ENCODE measurements at places on chromosomes 6 and 20.
A peak's percentile ranks its signal among the peaks of the same experiment; 100 is the strongest.

- DNase-seq: no peak
Measured at GRCh38 chr6:22141241-22141745, 155.5 kb downstream of the PRL start.

DNA sequence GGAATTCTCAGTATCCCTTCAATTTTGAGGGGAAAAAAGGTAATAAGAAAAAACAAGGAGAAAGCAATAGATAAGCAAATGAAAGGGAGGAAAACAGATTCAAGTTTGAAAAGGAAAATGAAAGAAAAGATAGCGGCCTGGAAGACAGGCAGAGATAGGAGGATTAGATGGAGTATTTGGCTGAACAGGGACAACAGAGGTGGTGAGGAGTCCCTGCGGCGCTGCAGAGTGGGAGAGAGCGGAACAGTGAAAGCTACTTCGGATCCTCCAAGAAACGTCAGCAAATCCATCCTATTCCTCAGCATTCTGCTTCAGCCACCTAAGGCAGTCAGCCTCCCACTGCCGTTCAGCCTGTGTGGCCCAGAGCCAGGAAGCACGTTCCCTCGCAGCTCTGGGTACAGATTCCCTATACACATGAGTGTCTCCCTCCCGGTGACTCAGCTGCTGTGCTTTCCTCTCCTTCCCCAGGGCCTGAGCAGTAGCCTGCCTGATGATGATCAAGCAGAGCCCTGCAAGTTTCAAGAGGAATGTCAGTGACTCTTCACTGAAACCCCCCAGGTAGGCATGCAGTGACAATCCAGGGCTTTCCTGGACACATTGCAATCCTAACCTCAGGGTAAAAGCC is 43.4 kb upstream of the CDYL start:
- no peak for DNase-seq

GRCh38 chr6:159966339-159966738 is 2.5 kb upstream of the IGF2R start:
- no peak for DNase-seq

GRCh38 chr6:107114926-107115694 is at the start of gene BEND3:
BEND3 (minus strand) TSS chr6:107115515; CDS start chr6:107099285, 16,230 bp downstream.
- no peak for DNase-seq

DNA sequence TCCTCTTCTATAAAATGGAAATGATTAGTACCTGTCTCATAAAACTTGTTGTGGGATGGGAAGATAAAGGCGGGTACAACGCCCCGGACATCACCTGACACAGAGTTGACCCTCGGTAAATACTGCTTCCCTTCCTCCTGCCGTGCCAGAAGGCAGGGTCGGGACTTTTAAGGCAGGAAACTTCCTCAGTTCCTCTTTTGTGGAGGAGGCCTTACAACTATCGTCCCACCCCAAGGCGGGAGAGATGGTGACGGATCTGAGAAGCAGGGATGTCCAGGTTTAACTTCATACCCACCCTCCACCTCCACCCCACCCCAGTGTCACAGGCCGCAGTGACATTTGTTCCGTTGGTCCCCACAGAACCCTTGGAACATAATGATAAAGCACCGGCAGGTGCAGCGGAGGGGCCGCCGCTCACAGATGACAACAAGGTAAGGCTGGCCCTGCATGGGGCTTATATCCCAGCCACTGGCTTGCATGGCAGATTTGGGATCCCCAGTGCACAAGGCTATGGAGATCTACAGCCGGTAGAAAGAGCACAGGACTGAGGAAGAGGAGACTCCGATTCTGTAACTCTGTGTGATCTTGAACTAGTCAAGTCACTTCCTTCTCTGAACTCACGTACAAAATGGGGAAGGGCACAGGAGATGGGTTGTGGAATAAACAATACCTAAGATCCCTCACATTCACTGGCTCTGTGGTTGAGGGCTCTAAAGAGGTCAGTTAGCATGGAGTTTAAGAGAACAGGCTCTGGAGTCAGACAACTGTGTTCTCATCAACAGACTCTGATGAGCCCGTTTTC is 764 bp downstream of the DNTTIP1 start:
- DNase-seq: no peak

DNA sequence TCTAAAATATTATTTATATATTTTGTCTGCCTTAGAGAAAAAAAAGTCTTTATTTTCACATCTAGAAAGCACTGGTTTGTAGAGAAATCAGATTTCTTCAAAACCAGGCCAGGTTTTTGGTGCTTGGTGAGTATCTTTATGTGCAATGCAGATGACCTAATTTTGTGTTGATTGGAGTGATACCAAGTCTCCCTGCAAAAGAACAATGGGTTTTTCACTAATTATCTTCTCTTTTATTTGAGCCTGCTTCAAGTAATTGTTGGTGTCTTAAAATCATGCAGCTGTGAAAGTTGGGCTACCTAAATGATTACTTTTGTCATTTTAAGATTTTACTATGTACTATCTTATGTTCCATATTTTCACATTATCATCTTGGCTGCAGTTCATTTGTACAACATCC is 874.7 kb downstream of the TFAP2A start:
- DNase-seq: no peak

- DNase-seq: no peak
Measured at GRCh38 chr20:62784497-62784896, 11.8 kb upstream of the MRGBP start.

DNA sequence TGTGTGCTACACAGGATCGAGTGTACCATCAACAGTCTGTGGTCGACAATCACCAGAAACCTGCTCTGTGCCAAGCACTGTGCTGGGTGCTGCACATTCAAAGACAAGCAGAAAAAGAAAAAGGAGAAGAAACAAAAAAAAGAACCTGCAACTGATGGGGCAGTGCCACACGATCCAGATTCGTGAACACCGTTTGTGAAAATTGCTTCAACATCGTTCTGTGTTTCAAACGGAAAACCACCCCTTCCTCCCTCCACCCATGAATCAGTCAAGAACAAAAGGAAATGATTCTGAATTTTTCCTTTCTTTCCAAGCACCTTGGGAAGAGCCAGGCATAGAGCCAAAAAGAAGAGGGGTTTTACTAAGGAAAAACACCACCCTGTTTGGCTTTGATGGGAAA is 129.2 kb upstream of the ARID1B start:
- DNase-seq: no peak

GRCh38 chr6:37776566-37776965 is 43.0 kb upstream of the ZFAND3 start:
- no peak for DNase-seq

DNA sequence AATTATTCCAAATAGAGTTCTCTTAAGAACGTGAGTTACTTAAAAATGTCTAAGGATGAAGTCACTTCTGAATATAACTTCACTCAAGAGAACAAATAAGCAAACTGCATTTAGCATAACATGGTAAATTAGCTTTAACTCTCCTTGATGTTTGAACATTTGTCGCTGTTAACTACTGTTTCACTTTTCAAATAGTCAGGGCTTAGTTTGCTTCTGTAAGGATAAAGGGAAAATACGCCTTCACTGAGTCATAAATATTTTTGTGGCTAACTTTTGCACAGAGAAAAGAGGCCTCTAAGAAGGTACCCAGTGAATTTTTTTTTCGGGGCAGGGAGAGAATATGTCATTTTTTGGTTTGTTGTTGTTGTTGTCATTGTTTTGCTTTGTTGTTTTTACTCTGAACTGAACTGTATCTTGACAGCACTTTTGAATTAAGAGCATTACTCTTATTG is 8.1 kb downstream of the PTPN1 start:
- no peak for DNase-seq

GRCh38 chr6:116971959-116972358 is 94.9 kb downstream of the RFX6 start:
- no peak for DNase-seq

DNA sequence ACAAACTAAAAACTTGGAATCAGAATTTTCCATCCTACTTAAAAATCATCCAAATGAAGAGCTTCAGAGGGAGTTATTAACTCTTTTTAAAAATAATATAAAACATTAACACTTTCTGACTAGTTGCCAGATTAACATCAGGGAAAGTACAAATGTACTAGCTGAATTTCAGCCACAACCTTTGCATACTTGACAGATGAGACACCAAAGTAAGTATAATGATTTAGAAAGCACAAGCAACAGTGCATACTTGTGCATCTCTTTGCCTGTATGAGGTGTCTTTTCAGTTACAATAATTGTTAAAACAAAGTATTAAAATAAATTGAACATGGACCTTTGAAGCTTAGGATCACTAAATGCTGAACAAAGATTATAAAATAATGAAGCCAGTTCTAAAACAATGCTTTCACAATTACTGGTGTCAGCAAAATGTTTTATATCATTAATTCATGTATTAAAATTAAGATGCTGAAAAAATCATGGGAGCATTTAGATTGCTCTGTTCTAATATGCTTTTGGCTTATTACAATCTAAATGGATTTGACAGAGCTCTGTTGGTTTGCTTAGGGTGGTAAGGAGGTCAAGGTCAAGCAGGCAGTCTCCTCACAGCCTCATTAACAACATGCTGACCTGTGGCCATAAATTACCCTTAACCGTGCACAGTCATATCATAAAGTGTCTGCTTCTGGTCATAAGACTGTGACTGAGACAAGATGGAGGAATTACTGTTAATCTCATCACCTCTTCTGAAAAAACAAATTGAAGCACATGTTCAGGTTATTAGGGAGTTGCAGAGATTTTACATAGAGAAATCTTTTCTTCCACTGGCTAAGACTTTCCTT is 15.1 kb downstream of the RNF217 start:
- DNase-seq: no peak

- DNase-seq: no peak
Measured at GRCh38 chr20:4714818-4715217, 6.9 kb upstream of the PRND start.

- DNase-seq: no peak
Measured at GRCh38 chr6:134049176-134049575, 3.2 kb downstream of the SLC2A12 start.

DNA sequence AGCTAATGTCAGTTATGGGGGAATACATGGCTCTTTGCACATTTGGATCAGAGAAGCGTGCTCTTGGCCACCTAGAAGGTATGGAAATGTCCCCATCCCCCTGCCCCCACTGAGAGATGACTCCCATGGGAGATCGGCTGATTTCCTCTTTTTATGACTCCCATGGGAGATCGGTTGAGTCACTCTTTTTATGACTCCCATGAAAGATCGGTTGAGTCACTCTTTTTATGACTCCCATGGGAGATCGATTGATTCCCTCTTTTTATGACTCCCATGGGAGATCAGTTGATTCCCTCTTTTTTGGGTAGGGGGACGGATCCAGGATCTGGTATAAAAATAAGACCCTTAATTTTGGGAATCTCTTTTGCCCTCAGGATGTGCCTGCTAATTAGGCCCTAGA is 10.3 kb upstream of the TAAR9 start:
- no peak for DNase-seq

DNA sequence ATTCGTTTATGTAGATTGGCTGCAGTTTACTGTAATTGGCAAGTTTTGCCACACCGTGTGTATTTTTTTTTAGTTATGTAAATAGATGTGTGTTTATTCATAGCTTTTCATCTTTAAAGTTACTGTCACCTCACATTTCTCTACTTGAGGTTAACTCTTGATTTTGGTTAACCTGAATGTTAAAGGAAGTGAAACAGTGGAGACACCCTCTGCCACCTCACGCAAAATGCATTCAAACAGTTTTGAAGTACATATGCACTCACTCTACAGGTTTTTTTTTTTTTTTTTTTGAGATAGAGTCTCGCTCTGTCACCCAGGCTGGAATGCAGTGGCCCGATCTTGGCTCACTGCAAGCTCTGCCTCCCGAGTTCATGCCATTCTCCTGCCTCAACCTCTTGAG is 17.7 kb downstream of the OR2A4 start:
- no peak for DNase-seq

GRCh38 chr20:50108556-50109235 is 4.3 kb downstream of the UBE2V1 start:
- no peak for DNase-seq

DNA sequence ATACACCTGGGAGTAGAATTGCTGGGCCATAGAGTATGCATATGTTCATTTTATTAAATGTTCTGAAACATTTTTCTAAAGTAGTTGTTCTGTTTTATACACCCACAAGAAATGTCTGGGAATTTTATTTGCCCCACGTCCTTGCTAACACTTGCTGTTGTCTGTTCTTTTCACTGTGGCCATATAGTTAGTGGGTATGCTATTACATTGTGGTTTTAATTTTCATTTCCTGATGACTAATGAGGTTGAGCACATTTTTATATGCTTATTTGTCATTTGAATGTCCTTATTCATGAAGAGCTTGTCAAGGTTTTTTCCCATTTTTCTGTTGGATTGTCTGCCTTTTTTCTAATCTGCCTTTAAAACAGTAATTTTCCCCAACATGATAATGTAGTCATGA is 41.5 kb upstream of the TGM3 start:
- no peak for DNase-seq

DNA sequence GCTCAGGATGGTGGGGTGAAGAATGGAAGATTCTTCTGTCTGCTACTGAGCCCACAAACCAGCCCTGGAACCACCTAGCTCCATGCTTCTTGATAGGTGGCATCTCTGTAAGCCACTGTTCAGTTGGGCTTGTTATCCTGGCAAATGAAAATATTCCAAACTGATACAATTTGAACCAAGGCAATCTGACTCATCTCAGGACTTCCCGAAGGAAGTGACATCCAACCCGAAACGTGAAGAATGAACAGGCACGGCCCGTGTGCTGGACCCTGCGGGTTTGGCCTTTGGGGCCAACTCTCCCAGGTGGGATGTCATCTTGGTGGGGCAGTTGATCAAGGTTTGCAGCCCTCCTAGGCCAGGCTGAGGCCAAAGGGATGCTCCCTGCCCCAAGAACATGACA is 160.3 kb downstream of the PREX1 start:
- DNase-seq: no peak

- peak; percentile 1 for DNase-seq
Measured at GRCh38 chr6:143449714-143450452, 612 bp downstream of the ADAT2 start.

DNA sequence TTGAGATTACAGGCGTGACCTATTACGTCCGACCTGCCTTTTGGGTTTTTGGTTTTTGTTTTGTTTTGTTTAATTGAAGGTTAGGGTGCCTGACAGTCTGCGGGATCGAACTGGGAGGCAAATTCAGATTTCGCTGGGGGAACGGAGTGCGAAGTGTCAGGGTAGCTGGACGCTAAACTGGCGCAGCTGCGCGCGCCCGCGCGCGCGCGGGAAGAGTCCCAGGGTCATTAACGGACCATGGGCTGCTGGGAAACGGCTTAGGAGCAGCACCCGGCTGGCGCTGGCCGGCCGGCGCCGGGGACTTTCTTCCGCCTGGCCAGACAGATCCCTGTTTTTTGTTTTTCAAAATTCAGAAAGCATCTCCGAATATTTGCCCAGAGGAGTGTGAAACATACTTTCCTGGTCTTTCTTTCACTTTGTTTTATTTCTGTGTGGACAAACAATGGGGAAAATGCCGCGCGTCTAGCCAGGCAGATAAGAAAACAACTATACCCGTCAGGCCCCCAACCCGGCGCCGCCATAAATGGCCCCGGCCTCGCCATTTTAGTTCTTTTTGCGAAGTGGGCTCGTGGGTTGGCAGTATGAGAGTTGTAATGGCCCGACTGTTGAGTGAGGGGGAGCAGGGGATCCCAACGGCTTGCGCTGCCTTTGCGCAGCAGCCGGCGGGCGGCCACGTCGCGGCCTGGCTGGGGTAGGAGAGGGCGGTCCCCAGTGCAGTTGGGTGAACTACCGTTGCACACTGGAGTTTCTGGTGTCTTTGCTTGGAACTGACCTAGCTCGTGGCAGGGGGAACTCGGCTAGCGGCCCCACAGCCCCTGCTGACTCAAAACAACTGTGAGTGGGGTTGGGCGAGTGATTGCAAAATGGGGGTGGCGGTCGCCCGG is 7.1 kb downstream of the HSPA1B start:
- peak; percentile 58 for DNase-seq

GRCh38 chr6:41497573-41497972 is 48.6 kb upstream of the FOXP4 start:
- DNase-seq: no peak
